Fibroblast of pulmonary artery (primary cell): ENCODE measurements at places on chromosomes 2 and 18.

DNA sequence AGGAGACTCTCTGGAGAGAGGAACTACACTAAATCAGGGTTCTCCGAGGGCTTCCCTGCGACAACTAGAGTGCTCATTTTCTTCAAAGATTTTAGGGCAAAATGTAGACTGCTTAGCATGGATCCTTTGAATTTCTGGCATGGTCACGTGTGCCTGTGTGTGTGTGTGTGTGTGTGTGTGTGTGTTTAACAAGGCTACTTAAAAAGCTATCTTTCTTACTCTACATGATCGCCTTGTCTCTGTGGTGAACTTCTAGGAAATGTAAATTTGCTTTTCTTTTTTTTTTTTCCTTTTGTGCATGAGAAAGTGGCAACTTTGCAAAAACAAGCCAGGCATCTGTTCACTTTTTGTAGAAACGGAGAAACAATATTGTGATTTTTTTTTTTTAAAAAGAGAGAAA is 43.9 kb downstream of the SOX11 start:
- no peak for DNase-seq

DNA sequence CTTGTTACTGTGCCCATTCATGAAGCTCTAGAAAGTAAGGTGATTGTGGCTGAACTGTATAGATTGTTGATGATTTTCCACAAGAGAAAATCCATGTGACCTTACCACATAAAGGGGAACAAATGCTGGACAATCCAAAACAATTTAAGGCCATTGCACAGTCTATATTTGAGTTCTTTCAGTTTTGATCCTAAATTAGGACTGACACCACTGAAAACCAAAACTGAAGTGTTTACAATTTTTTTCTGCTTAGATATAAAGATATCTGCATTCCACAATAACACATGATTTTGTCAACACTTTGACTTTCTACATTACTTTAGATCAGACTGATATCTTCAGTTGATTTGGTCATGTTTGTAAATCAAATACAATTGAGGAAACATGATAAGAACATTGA is 123.6 kb upstream of the SLC38A11 start:
- no peak for DNase-seq

DNA sequence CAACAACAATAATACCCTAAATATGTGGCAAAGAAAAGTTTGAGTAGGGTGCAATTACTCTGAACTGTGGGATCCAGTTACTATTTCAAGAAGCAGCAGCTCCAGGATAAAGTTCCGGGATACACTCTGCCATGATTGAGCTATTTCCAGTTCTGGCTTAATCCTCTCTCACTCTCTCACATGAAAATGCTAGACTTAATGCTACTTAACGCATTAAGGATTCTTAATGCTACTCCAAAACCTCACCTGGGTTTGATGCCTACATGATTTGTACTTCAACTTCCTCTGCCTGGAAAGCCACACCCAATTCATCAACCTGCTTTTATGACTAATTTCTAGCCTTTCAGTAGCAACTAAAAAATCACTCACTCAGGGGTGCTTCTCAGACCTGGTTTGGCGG is 151.1 kb upstream of the HNMT start:
- DNase-seq: no peak

DNA sequence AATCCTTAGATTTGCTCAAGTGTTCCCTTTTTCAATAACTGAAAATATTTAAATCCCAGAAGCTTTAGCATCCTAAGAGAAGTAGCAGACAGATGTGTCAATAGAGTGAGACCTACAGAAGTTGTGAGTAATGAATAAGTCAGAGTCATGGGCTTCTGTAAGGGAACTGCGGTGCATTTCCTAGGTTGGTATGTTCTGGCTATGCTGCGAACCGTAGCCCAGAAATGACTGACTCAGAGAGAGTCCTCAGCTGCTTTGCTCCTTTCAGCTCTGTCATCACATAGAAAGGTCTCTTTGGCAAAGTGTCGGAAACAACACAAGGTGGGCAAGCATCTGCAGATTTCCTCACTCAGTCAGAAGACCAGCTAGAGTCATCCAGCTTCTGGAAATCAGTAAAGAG is 297.1 kb downstream of the ARHGAP15 start:
- DNase-seq: peak; percentile 64

DNA sequence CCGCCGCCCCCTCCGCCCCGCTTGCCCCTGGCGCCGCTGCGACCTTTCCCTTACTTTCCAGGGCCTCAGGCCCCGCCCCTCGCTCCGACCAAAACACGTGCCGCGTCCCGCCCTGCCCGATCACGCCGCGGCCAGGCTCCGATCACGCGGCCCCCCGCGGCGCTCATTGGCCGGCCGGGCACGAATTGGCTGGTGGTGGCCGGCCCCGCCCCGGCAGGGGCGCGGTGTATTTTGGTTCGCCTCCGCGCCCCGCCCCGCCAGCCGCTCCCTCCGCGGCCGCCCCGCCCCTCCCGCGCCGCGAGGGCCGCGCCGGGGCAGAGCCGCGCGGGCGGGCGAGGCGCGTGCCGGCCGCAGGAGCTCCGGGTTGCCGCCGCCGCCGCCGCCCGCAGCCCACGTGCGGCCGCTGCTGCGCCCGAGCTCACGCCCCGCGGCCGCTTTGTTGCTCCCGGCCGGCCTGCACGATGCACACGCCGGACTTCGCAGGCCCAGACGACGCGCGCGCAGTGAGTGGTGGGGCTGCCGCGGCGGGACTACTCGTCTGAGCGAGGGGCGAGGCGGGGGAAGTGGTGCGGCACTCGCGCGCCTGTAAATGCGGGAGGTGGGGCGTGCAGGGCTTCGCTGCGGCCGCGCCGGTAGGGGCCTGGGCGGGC is at the start of gene KLF11:
TSS of gene KLF11 (plus strand) at position 295 of the 650 bp plus-strand sequence. CDS start at position 462, 167 bp downstream.
- peak; percentile 93 for DNase-seq

- DNase-seq: peak; percentile 47
Measured at GRCh38 chr2:201806442-201807170, at the start of gene CDK15. TSS of gene CDK15 (plus strand) at chr2:201806537. CDS start at chr2:201806665, 128 bp downstream.

GRCh38 chr2:182717816-182718215 is 1.8 kb downstream of the DNAJC10 start:
- DNase-seq: no peak

GRCh38 chr18:63342206-63342605 is 22.6 kb upstream of the BCL2 start:
- DNase-seq: peak; percentile 56

DNA sequence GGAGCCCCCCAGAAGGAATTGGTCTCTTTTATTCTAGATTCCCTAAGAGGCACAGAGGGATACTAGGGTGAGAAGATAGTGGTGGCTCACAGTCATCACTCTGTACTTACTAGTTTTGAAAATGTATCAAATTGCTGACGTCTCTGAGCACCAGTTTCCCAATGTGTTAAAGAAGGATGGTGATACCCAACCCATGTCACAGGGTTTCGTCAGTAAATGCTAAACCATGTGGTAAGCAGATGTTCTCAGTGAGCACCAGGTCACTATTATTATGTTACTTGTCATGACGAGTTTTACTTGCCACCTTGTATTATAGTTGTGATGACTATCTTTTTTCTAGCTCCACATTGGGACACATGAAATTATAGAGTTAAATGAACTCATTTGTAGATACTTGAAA is 54.7 kb downstream of the NEDD4L start:
- DNase-seq: no peak

DNA sequence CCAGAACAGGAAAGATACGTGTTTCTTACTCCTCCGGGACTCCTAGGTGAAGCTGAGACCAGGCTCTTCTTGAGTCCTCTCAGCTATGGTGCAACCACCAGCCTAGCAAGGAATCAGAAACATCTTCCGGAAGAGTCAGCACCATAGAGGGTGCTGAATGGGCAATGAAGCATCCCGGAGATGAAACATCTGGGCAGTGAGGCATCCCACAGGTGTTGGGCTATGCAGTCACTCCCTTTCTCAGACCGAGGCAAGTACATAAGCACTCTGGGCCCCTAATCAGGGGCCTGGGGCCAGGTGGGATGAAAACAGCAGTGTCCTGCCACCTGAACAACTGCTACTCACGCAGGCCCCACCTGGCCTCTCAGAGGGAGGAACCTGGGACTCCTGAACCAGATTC is 1.4 kb upstream of the CAPN10 start:
- no peak for DNase-seq

DNA sequence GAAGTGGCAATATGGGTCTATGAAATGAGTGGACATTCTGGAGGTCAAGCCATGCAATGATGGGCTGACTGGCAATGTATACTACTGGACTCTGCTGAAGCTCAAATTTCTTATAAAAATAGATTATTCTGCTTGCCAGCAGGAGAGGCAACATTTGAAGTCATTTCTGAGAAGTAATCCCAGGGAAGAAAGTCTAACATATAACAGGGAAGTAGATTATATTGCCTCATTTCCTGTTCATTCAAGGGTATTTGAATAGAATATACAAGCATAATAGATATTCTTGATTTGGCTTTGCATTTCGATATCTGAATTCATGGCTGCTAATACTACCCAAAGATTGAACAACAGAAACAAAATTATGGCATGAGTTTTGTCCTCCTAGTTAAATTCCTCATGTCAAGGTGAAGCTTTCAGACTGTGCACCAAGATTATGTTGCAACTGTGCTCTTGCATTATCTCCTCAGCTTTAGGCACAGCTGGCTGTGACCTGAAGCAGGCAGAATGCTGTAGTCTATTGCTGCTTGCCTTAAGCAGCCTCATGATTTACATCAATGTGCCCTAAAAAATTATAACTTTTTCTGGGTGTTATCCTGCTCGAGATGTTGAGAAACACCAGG is 13.3 kb upstream of the TMX3 start:
- DNase-seq: peak; percentile 33

GRCh38 chr18:22684268-22684667 is 248.9 kb upstream of the RBBP8 start:
- DNase-seq: no peak

DNA sequence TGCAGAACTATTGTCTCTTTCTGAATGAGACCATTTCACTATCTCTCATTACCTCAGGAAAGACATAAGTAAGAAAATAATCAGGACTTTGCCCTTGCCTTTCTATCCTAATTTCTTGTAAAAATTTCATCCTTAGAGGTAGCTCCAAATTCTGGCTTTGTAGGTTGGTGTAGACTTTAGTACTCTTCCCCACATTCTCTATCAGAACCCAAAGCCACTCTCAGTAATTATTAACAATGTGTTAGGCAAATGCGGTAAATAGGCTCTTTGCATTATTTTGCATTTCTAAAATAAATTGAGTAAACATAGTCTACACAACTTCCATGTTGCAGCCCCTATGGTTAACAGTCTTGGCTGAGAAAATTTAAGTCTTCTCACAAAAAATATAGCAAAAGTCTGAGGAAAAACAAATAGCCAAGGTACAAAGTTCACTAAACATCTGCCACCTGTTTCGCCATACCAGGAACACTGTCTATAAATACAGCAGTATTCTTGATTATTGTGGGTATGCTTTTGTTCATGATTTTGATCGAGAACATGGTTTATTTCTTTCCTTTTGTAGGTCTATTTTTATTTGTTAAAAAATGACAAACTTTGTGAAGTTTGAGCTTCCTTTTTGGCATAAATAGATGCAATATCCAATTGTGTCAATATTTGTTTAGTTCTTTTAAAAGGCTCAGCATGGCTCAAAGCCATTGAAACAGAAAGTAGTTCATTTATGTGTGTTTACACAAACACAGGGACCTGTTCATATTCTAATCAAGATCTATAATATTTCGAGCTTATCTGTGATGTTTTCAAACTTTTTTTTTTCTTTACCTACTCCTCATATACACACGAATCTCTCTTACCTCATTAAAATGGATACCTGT is 1061.5 kb downstream of the CNTNAP5 start:
- DNase-seq: no peak

- no peak for DNase-seq
Measured at GRCh38 chr2:212237350-212238095, 301.1 kb downstream of the ERBB4 start.

- DNase-seq: peak; percentile 54
Measured at GRCh38 chr2:224220586-224221255, 181.2 kb downstream of the FAM124B start.

GRCh38 chr18:3061581-3062312 is 48.8 kb upstream of the LPIN2 start:
- DNase-seq: no peak

DNA sequence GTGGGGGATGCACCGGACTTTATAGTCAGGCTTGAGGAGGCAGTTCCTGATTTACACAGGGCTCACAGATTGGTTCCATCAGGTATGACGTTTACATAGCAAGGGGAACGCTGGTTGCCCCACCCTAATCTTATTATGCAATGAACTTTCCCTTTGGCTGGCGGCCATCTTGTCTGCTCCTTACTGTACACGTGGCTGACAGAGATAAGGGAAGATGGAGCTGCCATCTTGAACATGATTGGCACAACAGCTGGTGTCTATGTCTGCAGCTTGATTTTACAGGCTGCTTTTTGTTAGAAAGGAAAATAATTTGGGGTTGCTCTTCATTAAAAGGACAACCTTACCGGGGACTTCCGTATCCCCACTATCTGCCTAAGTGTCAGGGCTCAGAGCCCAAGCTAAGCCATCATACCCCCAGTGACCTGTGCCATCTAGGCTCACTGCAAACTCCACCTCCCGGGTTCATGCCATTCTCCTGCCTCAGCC is 33.5 kb upstream of the ATG16L1 start:
- peak; percentile 47 for DNase-seq

- DNase-seq: peak; percentile 84
Measured at GRCh38 chr18:50847192-50847591, 27.4 kb upstream of the MRO start.

DNA sequence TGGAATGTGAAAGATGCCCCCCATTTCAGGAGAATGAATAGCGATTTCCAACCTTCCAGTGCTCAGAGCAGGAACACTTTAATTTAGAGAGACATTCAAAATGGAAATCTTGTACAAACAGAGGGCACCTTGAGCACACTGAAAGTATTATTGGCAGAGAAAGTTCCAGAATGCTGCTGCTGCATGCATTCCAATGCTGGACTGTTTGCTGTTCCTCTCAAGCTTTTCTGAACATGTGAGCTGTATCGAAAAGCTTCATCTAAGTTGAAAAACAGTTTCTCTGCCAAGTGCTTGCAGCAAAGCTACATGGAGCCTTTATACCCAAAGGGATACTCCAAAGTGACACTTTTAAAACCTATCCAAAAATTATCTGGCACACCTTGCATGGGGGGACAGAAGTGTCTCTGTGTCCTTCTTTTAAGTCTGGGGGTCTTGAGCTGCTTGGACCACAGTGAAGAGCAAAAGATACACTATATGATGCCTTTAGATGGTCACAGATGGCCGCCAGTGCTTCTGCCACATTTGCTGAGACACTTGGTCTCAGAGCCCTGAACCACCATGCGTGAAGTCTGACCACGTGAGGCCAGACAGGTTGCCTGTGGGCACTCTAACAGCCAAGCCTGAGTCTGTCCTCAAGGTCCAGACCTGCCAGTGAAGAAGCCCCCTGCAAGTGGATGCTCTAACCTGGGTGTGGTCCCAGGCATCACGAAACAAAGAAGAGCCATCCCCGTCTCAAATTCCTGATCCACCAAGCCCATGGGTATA is 18.8 kb downstream of the UXS1 start:
- no peak for DNase-seq

DNA sequence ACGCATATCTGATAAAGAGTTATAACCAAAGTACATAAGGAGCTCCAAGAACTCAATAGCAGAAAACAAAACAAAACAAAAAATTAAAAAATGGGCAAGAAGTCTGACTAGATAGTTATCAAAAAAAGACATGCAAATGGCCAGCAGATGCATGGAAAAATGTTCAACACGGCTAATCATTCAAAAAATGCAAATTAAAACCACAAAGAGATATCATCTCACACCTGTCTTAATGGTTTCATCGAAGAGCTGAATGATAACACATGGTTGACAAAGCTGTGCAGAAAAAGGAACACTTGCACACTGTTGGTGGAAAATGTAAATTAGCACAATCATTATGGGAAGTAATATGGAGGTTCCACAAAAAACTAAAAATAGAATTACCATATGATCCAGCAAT is 751.3 kb upstream of the POU3F3 start:
- no peak for DNase-seq
